ENCODE measurements at places on chromosomes 12 and 14. TPM values are rescaled to one million over a fixed set of nuclear protein-coding genes. Genes with fewer than 3 reads are reported as not detected.

TAS2R50 gene
- total RNA-seq, result 2.9 TPM

GRCh38 chr12:47509398-47509851, 196.4 kb downstream of the RPAP3 start:
- H3K27me3 ChIP-seq, result no peaks in the 10 kb centered on the region
- no peak overlapping the region for H3K4me3 ChIP-seq
- H3K27ac ChIP-seq, result no peak overlapping the region
- H3K36me3 ChIP-seq, result no peaks in the 10 kb centered on the region

DNA sequence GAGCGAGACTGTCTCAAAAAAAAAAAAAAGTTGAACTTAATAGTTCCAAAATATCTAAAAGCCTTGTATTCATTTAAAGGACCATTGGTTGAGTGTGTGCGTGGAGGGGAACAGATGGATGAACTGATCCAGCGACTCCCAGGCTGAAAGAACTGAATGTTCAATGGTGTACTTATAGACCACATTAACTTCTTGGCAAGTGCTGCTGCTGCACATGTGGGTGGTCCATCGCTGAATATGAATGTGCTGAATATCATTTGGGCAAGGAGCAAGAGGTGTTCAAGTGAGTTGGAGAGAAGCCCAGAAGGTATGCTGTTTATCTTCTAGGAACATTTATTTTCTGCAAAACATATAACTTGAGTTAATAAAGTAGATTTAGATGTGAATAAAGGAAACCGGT, 289.0 kb upstream of the RPL10L start:
- no peak for DNase-seq
- no peaks in the 10 kb centered on the region for H3K36me3 ChIP-seq
- no peaks in the 10 kb centered on the region for H3K27me3 ChIP-seq
- no peak overlapping the region for H3K4me3 ChIP-seq

DNA sequence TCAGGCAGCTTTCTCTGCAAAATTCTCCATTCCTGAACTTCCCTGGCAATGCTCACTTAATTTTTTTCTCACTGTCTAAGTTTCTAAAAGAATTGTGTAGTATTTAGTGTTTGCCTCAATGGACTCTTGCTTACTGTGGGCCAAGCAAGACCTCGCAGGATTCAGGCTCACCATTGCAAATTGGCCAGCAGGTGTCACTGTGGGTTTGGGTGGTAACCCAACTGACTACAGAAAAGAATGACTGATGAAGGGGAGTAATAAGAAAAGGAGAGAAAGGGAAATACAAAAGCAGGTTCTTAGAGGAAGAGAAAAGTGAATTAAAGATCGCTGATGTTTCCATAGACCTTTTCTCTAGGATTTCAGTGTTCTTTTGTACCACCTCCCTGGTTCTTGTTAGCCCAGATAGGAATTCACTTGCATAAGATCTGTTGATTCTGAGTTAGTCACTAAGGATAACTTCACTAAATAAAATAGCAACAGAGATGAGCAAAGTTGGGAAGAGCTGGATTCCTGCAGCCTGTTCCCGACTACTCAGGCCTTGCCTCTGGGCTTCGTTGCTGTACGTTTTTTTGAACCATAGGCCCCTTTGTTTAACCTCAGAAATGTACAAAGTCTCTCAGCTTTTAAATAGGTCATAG, 386.5 kb upstream of the DDHD1 start:
- no peak for DNase-seq
- no peaks in the 10 kb centered on the region for H3K27me3 ChIP-seq
- H3K4me3 ChIP-seq, result no peak overlapping the region

GRCh38 chr12:92020983-92021665, 124.5 kb downstream of the BTG1 start:
- H3K27ac ChIP-seq, result no peak overlapping the region
- no peaks in the 10 kb centered on the region for H3K27me3 ChIP-seq
- H3K4me1 ChIP-seq, result no peaks in the 10 kb centered on the region
- H3K36me3 ChIP-seq, result no peaks in the 10 kb centered on the region
- H3K4me3 ChIP-seq, result no peak overlapping the region

- no peak for DNase-seq
- no peaks in the 10 kb centered on the region for H3K36me3 ChIP-seq
- H3K27ac ChIP-seq, result no peak overlapping the region
- no peaks in the 10 kb centered on the region for H3K27me3 ChIP-seq
These were observed 71.7 kb upstream of the FZD10 start for GRCh38 chr12:130090542-130090941.

GRCh38 chr12:10740182-10740581, 17.1 kb upstream of the YBX3 start:
- DNase-seq, result no peak
- no peaks in the 10 kb centered on the region for H3K27me3 ChIP-seq
- H3K4me1 ChIP-seq, result no peaks in the 10 kb centered on the region
- no peak overlapping the region for H3K4me3 ChIP-seq
- H3K36me3 ChIP-seq, result no peaks in the 10 kb centered on the region
- H3K27ac ChIP-seq, result no peak overlapping the region

DNA sequence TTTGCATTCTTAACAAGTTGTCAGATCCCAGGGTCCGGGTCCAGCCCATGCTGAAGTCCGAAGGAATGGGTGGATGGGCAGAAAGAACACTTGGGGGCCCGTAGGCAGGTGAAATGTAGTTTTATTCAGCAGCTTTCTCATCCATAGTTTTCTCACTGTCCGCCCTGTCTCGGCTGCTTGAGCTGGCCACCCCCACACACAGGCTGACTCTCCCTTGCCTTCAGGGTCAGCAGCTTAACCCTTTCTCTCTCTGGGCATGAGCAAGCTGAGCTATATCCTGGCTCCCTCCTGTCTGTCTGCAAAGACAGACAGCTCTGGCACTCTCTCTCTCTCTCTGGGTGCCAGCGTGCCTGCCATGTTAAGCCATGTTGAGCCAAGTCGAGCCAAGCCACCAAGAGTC, 163.9 kb downstream of the PTCSC3 start:
- H3K36me3 ChIP-seq, result no peaks in the 10 kb centered on the region
- H3K27ac ChIP-seq, result no peak overlapping the region
- DNase-seq, result no peak
- H3K27me3 ChIP-seq, result no peaks in the 10 kb centered on the region
- no peak overlapping the region for H3K4me3 ChIP-seq

- no peaks in the 10 kb centered on the region for H3K27me3 ChIP-seq
- H3K4me3 ChIP-seq, result no peak overlapping the region
- DNase-seq, result no peak
- H3K4me1 ChIP-seq, result no peaks in the 10 kb centered on the region
These were observed 306.6 kb upstream of the MIS18BP1 start for GRCh38 chr14:45559626-45560025.

ZNF891 gene
- total RNA-seq, result 3.4 TPM

DNA sequence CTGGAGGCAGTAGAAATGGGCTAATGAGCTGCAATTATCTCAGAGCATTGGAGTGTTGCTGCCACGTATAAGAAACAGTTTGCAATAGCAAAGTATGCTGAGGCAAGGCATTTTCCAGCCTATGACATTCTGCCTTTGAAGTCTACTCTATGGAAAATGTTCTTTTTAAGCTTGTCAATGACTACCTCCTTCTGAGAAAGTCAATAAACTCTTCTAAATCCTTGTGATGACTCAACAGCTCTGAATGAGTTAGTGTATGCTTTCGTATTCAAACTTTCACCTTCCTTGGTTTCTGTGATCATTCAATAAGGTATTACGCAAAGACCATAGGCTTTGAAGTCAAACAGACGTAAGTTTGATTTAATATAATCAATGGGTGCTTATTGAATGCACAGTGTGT, 111.2 kb downstream of the CAPZA3 start:
- H3K4me1 ChIP-seq, result no peaks in the 10 kb centered on the region
- H3K4me3 ChIP-seq, result no peak overlapping the region
- no peak overlapping the region for H3K27ac ChIP-seq
- no peak for DNase-seq
- H3K27me3 ChIP-seq, result no peaks in the 10 kb centered on the region

FIGNL2 gene
- not detected for total RNA-seq

DACT1 gene
- total RNA-seq, result 9.8 TPM

KLRD1 gene
- total RNA-seq, result 4.4 TPM

Data from vagina (tissue), 2 donors.